ENCODE measurements at places on chromosomes 2 and 18. TPM values are rescaled to one million over a fixed set of nuclear protein-coding genes. Genes with fewer than 3 reads are reported as not detected.

RBMS1 gene
- 52.6 TPM for total RNA-seq

HRH4 gene
- total RNA-seq: not detected

COL5A2 gene
- total RNA-seq: 7.2 TPM

SLC5A7 gene
- total RNA-seq: 0.10 TPM

NAT8 gene
- not detected for total RNA-seq

TNS1 gene
- total RNA-seq: 669 TPM

TEX44 gene
- total RNA-seq: not detected

GPR45 gene
- total RNA-seq: not detected

GPC1 gene
- 193 TPM for total RNA-seq

All from heart left ventricle (tissue), 16 donors.